ENCODE measurements at places on chromosomes 4 and X. TPM values are rescaled to one million over a fixed set of nuclear protein-coding genes. Genes with fewer than 3 reads are reported as not detected.

KCNIP4 gene
- total RNA-seq: not detected

SGMS2 gene
- total RNA-seq: not detected

SPANXC gene
- not detected for total RNA-seq

TEX11 gene
- not detected for total RNA-seq

KIAA1210 gene
- not detected for total RNA-seq

PF4V1 gene
- total RNA-seq: not detected

TCEAL7 gene
- not detected for total RNA-seq

CTBP1 gene
- total RNA-seq: 217 TPM

GPR34 gene
- total RNA-seq: 1.3 TPM

ARSJ gene
- not detected for total RNA-seq

SHROOM2 gene
- total RNA-seq: not detected

MCF2 gene
- 0.32 TPM for total RNA-seq

DCAF4L1 gene
- total RNA-seq: 0.21 TPM

All from activated CD8-positive, alpha-beta T cell treated with anti-CD3 and anti-CD28 coated beads, Interleukin-2, amount 10 ng/mL, durations not matched to agents 7 days and 5 days (primary cell).